ENCODE measurements at places on chromosomes 4 and X.
A peak's percentile ranks its signal among the peaks of the same experiment; 100 is the strongest.

GRCh38 chrX:154597221-154597620 is 12.3 kb downstream of the CTAG1A start:
- DNase-seq = no peak

DNA sequence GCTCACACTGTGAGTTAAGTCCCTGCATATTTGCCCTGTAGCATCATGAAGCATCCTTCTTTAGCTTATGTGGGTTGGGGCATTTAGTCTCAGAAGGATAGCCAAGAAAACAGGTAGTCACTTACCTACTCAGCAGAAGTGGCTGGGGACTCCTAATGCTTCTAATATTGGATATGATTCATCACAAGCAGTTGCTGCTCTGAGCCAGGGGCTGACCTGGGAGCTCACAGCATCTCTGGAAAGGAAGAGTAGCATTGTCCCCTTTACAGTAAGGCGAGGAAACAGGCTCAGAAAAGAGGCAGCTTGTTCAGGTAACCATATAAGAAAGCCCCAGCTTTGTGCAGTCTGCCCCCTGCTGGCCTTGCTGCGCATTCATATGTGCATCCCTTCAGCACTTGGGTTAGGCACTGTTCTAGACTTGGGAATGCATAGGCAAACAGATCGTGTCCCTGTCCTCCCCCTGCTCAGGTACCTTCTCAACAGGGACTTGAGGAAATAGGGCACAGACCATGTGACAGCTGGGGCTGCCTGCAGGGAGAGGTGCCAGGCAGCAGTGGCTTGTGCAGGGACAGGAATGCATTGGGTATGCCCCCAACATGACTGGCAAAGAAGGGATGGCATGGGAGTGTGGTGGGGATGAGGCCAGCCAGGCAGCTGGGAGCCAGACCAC is 35.7 kb upstream of the TBC1D14 start:
- DNase-seq = peak; percentile 62

DNA sequence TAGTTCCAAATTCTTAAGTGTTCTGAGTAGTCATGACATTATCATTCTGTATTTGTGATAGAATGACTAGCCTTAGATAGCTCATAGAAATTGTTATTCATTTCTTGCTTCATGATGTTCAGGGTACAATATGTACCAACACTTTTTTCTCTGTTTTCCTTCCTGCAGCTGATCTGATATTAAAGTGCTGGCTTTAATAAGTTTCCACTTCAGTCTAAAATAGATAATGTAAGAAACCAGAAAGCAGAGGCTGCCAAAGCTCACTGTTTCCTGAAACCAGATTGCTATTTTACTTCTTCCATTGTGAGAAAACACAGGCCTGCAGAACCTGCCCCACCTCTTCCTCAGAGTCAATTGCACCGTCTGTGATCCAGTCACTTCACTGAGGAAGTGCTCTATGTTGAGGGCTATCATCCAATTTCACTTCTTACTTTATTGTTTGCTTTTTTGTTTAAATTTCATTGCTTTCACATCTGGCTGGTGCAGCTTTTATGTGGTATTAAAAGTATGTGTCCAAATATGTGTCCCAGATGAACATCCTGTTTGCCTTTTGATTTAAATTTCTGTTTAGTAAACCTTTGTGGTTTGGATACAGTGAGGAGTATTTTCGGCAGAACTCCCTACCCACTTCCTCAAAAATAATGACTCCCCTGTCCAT is 652.1 kb downstream of the ANKRD50 start:
- no peak for DNase-seq

DNA sequence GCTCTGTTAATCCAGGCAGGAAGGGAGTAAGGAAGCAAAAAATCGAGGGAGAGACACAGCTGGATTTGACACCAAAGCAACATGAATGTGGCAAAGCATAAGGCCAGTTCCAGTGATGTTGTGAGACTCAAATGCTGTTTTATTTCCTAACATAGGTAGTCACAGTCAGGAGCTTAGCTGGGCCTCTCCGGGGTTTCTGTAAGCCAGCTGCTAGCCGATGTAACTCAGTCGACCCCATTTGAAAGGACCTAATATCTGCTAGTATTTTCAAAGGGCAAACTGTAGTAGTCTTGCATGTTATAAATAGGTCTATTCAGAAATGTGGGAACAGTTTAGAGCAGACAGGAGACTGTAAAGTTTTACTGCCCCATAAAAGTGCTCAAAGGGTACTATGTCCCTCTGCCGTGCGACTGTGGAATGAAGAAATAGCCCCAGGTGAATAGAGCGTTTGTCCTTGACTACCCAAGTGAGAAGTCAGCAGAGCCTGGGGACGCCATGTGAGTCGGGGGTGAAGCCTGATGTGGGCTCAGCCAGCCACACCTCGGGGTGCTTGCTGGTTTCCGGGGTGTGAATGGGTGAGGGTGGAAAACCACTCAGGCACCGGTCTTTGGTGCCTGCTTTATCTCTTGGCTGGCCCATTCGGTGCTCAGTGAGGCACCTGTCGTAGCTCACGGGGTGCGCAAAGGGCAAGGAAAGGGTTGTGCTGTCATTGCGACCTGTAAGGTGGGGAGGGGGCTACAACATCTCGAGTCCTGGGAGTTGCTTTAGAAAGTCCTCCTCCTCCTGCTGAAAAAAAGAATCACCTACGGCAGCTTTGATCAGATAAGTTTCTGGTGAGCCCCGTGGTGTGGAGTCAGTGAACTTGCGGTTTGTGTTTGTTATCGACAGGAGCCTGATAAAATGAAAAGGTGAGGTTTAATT is 745 bp downstream of the TRIM2 start:
- peak; percentile 50 for DNase-seq

DNA sequence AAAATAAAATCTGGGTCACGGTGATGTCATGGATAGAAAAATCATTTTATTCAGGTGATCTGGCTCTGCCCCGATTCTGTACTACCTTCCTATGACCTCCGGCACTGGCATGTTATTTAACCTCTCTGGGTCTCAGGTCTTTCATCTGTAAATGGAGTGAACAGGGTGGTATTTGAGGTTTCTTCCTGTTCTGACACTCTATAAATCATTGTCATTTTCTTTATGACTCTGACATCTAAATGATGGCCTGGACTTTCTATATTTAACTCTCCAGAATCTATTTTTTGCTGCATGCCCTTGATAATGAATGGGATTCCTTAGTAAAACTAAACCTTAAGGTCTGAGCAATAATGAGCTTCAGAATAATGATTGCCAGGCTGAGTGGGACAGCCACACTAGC is 422.0 kb upstream of the CNKSR2 start:
- DNase-seq = no peak

GRCh38 chr4:5992171-5992827 is 25.9 kb downstream of the C4orf50 start:
- DNase-seq = no peak

DNA sequence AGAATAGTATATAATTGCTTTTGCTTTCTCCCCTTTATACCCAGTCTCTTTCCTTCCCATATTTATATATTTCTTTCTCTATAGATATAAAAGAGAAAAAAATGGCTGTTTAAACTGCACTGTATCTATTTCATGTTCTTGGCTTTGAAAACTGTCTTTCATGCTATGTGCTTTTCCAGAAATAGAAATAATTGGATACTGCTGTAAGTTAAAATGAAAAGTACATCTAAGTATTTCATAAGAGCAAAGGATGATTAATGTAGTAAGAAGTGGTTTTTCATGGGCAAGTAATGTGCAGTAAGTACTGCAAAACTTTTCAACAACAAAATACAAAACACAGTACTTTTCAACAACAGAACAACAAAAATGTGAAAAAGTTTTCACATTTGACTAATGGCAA is 237.9 kb downstream of the SNCA start:
- DNase-seq = no peak

DNA sequence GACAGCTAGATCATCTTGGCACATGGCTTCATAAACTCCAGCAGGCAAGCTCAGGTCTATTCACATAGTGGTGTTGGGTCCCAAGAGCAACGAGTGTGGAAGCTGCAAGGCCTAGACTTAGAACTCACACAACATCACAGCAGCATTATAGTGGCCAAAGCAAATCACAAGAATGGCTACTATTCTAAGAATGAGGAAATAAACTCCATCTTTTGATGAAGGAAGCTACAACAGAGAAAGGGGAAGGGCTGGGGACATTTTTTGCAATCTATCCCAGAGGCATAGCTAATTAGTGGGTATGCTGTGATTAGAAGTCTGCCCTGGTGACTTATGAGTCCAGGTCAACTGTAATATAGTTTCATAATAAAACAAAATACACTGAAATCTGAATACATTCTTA is 42.9 kb upstream of the TAB3 start:
- DNase-seq = no peak

DNA sequence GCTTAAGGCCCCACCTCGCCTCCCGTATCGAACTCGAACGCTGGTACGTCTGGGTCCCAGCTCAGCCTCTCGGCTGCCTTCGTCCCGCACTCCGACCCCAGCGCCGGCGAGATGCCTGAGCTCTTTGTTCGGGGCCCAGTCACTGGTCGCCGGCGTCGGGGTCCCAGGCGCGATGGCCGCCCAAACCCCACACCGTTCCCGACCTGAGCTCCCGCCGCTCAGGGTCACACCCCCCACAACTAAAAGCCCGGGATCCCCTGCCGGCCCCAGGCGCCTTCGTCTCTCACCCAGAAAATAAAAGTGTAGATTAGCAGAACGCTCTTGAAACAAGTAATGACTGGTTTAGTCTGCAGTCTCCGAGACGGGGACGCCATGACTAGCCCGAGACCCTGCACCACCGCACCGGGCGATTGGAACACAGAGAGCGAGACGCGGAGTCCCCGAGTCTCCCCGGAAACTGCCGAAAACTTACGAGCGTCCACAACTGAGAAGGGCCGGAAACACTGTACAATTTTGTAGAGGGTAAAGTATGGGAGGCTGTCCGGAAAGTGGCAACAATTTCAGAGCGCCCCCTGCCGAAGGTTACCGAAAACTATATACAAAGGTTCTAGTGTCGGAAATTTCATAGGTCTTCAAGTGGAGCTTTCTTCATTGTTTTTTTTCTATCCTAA is at the start of gene TSPAN6:
Gene TSPAN6, minus strand, starts transcription at position 486 of the 671 bp plus-strand sequence. Its CDS starts 112 bp downstream, at position 374.
- peak; percentile 86 for DNase-seq

DNA sequence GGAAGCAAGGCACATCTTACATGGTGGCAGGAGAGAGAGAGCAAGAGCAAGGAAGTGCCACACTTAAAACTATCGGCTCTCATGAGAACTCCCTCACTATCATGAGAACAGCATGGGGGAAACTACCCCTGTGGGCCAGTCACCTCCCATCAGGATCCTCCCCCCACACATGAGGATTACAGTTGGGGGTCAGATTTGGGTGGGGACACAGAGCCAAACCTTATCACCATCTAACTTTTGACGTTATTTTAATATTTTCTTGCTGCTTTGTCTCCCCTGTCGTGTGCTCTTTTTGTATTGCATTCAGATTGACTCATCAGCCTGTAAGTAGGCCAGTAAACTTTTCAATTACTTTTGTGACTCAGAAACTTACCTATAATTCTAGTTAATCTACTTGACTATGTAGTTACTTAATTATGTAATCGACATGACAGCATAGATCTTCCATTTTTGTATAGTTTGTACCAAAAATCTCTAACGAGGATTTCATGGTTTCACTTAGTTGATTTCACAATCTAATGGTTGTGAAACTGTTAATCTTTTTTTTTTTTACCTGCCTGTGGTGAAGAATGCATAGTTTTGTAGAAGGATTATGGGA is 18.3 kb downstream of the STIM2 start:
- no peak for DNase-seq

DNA sequence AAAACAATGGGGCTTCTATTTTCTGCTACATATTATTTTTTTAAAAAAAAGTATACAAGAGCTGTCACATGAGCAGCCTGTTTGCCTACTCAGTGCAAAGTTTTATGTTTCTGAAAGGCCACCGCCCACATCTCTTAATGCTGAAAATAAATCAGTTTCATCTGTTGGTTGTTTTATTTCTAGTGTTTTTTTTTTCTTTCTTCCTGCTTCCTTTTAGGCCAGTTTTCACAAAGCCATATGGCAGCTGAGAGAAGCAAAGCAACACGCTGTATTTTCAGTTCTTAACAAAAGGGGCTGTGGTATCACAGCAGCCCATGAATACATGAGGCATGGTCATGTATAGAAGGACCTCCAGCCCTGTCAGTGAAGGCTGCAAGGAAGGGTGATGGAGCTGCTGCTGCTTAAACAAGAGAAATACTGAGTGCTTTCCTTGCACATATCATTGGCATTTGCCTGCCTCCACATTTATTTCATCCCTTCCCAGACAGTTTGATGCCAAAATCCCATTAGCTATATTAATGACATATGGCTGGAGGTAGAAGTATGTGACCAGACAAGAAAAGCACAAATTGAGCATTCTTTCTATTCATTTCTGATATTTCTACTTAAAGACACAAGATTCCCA is 172.5 kb downstream of the PCDH18 start:
- no peak for DNase-seq

DNA sequence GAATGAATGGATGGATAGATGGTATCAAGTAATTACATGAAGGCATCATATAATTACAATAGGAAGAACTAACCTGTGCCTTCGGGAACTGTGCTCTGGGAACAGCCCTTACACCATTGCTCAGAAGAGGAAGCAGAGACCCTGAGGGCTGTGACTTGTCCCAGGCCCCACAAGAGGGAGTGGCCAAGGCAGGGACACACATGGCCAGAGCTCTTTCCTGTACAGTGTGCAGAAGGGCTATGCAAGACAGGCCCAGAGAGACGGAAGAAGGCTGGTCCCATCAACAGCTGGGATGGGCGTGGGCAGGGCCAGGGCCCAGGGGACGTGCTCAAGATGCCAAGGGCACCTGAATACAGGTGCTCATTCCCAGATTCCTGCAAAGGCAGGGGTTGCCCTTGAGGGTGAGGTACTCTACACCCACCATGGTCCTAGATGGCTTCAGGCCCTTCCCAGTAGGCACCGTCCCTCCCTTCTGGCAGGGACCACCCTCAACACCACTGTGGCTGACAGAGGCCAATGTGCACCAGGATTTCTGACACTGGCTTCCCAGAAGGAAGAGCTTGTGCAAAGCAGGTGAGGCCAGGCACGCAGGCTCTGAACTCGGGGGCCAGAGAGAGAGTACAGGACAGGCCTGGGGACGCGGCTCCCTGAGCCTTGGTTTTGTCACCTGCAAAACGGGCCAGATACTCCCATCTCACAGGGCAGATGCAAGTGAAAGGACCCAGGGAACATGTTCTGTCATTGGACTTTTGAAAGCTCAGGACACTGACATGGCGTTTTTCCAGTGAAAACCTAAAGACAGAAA is 1.7 kb downstream of the EVC2 start:
- DNase-seq = no peak

DNA sequence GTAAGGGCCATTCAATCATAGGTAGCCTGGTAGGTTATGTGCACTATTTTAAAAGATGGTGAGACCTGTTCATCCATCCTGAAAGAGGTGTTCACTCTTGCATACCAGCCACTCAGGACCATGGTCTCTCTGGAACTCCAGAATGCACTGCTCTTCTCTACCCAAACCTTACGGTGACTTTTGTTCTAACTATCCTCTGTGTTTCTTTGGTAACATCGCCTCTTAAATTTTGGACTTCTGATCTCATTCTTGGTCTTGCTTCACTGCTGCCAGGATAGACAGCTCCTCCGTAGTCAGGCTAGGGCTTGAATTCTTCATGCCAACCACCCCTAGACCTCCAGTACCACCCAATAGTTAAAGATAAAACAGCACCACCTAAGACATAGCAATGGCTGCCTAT is 346.3 kb upstream of the GALNT7 start:
- DNase-seq = no peak
